ENCODE measurements at places on chromosomes 11 and 22.
A peak's percentile ranks its signal among the peaks of the same experiment; 100 is the strongest.

- peak; percentile 12 for DNase-seq
Observed at GRCh38 chr11:42770444-42771065, 541.2 kb upstream of the API5 start.

DNA sequence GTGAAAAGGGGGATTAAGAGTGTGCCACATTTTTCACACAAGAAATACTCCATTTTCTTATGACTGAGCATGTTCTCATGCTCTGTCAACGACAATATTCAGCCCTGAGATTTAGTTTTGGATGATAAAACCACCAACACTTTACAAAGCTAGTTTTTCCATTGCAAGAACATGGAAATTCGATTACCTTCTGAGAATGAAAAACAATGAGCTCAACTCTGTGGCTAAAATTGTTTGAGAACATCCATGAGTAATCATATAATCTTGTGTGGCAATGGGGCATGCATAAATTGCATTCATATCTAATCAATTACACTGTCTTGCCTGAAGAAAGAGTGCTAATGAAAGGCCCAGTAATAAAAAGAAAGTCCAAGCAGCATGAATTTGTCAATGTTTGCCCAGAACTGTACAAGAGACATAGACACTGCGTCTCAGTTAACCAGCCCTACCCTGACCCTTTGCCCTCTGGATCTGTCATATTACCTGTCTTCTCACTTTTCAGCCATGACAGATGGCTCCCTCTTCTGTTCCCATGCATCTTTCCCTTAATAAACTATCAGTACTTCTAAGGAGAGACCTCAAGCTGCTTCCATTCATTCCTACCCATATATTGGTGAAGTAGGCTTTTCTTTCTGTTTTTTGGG lies 253.4 kb downstream of the FAM76B start:
- DNase-seq, result no peak

- DNase-seq, result no peak
Observed at GRCh38 chr11:59413646-59414045, 12.6 kb downstream of the OR5A2 start.

DNA sequence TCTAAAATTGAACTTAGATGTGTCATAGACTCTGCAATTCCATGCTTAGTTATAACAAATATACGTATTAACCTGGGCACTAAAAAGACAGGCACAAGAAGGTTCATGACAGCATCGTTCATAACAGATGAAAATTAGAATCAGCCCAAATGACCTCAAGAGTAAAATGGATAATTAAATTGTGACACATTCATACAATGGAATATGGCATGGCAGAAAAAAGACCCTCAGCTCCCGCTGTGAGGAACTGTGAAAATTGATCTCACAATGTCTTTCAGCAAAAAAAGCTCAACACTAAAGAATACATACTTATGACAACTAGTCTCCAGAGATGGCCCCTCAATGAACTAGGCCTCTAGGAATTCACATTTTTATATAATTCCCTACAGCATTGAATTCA lies 386.0 kb downstream of the GUCY1A2 start:
- DNase-seq, result no peak

DNA sequence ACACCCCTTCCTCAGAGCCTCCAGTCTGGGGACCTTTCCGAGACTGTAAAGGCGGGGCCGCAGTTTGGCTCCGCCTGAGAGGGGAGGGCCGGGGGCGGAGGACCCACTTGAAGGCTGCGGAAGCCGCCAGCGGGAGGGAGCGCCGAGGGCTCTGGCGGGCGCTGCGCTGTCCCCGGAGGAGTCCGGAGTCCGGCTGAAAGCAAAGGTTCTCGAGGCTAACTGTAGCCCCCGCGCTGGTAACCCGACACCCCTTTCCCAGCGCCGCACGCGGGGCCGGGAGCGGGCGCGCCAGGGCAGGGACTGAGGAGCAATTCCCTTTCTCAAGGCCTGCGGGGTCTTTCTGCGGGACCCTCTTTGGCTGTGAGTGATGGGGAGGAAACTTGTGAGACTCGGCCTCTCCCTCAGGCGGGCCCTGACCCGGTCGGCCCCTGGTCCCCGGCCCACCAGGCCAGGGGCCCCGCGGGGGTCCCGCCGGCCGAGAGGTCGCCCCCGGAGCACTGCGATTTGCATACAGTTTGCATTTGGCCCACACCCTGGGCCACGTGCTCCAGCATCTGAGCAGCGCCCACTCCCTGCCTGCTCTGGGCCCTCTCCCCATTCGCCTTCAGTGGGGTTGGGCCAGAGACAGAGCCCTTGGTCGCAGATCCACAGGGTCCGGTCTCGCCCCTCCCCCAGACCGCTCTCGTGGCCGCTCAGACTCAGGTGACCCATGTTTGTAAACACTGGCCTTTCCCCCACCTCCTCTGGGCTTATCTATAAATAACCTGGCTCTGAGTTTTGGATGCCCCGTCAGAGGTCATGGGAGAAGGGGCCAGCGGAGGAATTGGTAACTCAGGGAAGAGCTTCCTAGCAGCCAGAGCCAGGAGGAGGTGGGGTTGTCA lies 519 bp upstream of the ART5 start:
- DNase-seq, result peak; percentile 73

DNA sequence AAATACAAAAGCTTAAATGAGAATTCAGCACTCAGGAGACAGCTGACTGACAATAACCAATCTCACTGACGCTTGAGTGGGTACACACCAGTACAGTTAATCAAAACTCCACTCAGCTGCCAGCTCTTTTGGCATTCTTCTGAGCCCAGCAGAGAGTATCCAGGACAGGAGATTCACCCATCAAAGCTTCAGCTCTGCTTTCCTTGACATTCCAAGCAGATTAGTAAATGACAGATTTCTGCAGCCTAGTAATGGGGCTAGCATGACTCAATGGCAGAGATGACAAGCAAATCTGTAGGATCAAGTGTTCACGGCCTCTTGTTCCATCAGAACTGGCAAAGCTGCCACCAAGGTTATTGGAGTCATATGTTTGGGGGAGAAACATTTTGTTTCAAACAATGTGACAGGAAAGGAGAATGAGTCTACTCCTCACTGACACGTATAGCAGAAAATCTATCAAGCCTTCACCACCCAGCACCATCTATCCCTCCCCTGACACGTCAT lies 420.0 kb downstream of the DYNC2H1 start:
- no peak for DNase-seq

Measured in SW480 (cell line).